ENCODE measurements at places on chromosomes 2 and 18.
A peak's percentile ranks its signal among the peaks of the same experiment; 100 is the strongest.

DNA sequence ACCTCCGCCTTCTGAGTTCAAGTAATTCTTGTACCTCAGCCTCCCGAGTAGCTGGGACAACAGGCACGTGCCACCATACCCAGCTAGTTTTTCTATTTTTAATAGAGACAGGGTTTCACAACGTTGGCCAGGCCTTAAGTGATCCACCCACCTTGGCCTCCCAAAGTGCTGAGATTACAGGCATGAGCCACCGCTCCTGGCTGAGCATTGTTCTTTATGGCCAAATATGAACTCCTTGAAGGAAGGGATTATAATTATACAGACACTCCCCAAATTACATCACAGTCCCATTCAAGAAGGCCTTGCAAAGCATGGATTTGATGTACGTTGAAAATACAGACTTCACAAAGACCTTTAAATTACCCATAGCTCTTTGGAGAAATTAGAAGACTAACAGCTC is 381.7 kb downstream of the TXNL1 start:
- no peak for DNase-seq

- no peak for DNase-seq
Measured at GRCh38 chr18:36513556-36513955, 216.0 kb downstream of the FHOD3 start.

GRCh38 chr18:46474487-46475389 is 182.3 kb downstream of the LOXHD1 start:
- no peak for DNase-seq

DNA sequence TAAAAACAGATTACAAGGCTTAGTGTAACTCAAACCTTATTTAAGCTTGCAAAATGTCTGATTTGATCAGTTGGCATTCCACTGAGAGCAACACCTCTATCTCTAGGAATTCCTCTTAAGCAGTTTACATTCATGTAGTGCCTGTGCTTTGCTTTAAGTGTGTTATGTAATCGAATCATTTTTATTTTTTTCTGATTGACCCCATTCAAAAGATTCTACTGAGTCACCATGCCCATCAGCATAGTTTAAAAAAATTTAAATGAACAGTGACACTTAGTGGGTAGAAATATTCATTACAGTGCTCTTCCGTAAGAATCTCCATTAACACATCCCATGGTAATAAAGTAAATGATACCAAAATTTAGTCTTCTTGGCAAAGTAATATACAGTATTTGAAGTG is 67.8 kb upstream of the SLC4A10 start:
- no peak for DNase-seq

DNA sequence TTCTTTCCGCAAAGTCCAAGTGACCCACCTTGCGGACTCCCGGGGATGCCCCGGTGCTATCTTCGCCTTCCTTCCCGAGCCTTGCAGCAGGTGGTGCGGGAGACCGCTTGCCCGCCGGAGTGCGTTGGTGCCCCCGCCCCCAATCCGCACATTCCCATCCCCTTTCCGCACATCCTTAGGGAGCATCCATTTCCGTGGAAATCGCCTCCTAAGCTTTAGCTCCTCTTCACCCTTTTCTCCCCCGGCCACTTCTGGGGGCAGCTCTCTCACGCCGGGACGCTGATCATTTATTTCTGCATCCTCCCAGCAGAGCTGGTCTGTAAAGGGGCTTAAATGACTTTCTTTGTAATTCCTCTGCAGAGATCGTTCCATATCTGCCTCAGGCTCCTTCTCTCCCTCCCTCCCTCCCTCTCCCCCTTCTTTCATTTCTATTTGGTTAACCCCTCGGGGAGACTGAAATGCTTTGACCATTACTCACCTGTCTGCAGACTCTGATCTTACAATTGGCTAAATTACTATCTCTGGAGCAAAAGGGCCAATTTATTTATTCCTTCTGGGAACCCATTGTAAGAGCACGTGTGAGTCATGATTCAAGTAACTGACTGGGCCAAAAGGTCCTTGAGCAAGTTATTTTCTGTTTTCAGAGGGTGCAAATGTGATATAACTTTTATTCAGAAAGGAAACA is 1.3 kb upstream of the LYPD1 start:
- DNase-seq, result peak; percentile 26

- DNase-seq, result no peak
Measured at GRCh38 chr2:16251511-16252225, 311.3 kb downstream of the MYCN start.

DNA sequence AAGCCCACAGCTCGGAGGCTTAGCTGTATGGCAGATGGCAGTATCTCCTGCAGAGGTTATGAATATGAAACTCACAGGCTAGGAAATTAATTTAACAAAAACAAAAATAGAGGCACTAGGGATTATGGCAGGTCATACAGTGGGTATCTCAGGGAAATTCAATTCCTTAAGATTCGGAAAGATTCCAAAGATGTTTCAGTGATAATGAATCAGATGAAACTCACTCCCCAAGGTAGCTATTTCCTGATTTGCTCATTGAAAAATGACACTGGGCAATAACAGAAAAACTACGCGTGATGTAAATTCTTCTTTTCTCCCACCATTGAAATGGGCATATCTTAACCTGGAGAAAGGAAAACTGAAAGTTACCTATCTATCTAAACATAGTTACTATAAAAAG is 414.1 kb downstream of the STK39 start:
- no peak for DNase-seq

- no peak for DNase-seq
Measured at GRCh38 chr2:228949831-228950230, 321.3 kb downstream of the PID1 start.

DNA sequence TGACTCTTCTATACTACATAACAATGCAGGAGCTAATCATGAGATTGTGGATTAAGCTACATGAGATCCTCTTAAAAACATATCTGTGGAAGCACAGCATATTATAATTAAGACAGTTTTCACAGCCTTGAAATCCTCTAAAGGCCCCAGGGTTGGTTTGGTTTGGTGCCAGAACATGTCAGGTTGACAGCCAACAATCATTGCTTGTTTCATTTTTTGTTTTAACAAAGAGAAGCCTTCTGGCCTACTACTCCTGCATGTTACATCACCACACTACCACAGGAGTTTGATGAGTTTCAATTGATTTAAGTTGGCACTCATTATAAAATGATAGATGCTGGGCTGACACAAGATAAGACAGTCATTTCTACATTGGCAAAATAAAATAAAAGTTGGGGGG is 255.9 kb upstream of the ERBB4 start:
- DNase-seq, result peak; percentile 32

GRCh38 chr18:34196256-34196655 is 28.5 kb downstream of the NOL4 start:
- no peak for DNase-seq

DNA sequence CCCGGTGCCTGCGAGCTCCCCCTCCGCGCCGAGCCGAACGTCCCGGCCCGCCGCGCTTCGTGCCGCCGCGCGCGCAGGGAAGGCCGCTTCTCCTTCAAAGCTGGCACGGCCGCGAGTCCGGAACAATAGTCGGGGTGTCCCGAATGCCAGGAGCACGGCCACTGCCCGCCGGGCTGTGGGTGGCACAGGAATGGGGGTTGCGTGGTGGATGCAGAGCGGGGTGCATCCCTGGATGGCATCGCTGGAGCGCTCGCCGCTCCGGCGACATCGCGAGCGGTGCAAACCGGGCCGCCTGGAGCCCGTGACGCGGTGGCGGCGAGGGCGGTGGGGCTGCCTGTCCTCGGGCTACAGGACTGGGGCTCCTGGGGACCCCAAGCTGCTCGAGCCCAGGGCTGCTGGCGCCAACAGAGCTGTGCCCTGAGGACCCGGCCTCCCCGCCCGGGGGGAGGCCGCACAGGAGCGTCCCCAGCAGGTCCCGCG is 1.1 kb upstream of the SATB2 start:
- DNase-seq, result peak; percentile 70

- no peak for DNase-seq
Measured at GRCh38 chr2:168666339-168666738, 136.1 kb upstream of the NOSTRIN start.

GRCh38 chr2:133462811-133463210 is 105.5 kb downstream of the NCKAP5 start:
- no peak for DNase-seq

GRCh38 chr2:142320067-142320466 is 189.3 kb upstream of the LRP1B start:
- DNase-seq, result no peak

DNA sequence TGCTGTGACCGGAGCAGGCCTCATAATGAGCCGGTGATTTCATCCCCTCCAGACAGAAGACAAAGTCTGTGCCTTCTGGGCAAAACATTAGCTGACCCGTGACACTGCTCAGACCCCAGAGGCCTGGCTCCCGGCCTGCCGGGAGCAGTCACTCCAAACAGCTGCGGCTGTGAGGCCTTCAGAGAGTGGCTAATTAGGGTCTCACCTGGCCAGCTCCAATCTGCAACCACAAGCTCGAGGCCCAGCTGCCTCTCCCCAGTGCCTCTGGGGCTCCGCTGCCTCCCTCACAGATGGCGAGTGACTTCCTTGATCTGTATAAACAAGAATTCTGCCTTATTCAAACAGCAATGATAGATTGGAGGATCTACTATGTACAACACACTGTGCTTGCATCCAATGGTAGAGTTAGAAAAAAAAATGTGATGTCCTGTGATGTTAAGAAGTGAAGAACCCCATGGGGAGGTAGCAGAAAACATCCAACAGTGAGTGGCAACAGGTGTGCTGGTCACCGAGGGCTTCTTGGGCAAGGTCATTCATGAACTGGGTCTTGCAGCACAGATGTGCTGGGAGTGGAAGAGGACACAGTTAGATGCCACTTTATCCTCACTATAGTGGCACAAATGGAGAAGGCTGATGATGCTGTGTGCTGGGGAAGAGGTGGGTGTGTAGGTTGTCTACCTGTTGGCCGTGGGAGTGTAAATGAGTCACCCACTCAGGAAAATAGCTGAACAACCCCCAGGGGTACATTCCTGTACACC is 98.2 kb upstream of the ASAP2 start:
- DNase-seq, result no peak

GRCh38 chr2:149183187-149183586 is 144.7 kb downstream of the LYPD6B start:
- DNase-seq, result no peak

DNA sequence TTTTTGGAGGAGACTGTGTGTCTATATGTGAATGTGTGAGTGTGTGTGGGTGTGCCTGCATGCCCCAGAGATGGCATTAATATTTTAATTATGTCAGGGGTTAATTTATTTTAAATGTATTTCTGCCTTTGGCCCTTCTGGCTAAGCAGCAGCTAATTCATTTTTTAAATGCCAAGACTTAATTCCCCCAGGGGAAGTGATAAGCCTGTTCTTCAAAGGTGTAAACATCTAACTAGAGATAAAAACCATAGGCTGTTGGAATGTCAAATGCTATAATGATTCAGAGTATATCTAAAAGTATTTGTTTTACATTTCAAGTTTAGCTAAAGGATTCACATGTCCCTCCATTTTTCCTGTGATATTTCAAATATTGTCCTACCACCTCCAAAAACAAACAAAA is 184.7 kb downstream of the SPP2 start:
- no peak for DNase-seq

GRCh38 chr2:132568656-132569055 is 101.3 kb downstream of the LYPD1 start:
- no peak for DNase-seq

GRCh38 chr2:64203858-64204632 is 59.8 kb upstream of the PELI1 start:
- peak; percentile 43 for DNase-seq

- DNase-seq, result no peak
Measured at GRCh38 chr2:102147935-102148334, 5.4 kb downstream of the IL1R1 start.

DNA sequence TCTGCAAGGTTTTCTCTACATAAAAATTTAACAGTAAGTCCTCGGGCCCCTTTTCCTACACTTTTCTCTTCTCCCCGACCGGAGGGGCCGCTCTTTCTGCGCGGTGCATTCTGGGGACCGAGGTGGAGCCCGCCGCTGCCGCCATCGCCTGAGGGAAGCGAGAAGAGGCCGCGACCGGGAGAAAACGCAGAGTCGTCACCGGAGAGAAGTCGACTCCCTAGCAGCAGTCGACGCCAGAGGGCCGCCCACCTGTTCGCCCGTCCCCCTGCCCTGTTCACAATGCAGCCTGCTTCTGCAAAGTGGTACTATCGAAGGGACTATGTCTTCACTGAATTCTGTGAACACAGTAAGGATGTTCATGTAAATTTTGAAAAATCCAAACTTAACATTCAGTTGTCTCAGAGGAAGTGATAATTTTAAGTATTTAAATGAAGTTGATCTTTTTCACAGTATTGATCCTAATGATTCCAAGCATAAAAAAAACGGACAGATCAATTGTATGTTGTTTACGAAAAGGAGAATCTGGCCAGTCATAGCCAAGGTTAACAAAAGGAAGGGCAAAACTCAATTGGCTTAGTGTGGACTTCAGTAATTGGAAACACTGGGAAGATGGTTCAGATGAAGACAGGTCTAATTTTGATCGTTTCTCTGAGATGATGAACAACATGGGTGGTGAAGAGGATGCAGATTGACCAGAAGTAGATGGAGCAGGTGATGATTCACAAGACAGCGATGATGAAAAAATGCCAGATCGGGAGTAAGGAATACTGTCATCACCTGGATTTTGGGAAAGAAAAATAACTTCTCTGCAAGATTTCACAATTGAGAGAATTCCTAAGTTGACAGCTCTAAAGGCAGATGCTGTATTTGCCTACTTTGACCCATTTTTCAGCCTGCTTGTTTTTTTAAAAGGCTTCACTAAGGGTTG is 55.8 kb downstream of the ASXL2 start:
- no peak for DNase-seq

DNA sequence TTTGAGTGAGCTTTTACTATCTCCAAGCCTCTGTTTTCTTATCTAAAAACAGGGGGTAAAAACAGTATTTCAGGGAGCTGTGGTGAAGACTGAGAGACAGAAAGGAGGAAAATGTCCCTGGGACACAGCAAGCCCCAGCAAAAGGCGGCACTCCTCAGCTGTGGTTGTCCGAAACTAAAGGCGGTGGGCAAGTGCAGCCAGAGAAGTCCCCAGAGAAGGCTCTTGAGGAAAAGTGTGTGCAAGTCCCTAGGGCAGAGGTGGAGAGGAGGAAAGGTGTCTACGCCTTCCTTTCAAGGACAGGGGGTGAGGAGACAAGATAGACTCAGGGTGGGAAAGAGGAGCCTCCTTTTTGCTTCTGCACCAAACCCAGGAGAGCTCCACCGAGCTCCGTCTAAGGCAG is 45.5 kb downstream of the CYP27C1 start:
- DNase-seq, result no peak

- DNase-seq, result peak; percentile 81
Measured at GRCh38 chr2:165055082-165055851, 99.9 kb upstream of the SLC38A11 start.

DNA sequence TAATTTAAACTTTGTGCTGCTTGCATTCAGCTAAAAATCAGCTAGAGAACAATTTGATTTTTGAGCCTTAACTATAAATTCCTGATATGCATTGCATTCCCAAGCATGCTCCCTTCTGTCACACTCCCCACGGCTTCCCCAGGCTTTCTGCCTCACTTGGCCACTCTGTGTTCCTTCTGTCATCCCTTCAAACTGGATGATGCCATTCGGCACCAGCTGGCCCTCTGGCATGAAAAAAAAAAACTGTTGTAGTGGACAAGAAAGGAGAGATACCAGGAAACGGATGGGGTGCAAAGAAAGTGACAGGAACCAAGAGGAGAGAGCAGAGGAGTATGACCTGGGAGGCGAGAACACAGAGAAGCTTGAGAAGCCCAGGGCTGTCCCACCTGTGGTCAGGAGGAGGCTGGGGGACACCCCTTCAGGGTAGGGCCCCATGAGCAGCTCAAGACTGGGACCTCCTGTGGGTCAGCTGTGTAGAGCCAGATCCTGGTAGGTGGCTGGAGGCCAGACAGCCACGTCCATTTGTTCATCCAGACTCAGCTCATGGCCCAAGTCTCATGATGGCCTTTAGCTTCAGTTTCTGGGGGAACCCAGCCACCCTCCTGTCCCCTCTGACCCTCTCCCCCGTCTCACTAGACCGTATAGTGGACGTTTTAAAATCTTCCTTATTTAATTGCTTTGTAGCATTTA is 211.8 kb downstream of the GBX2 start:
- DNase-seq, result no peak
